ENCODE measurements at places on chromosomes 4 and X. TPM values are rescaled to one million over a fixed set of nuclear protein-coding genes. Genes with fewer than 3 reads are reported as not detected.

The BST1 gene
- 32.6 TPM for total RNA-seq

The XAGE2 gene
- total RNA-seq = not detected

The TECRL gene
- total RNA-seq = not detected

The HSD17B10 gene
- 47.9 TPM for total RNA-seq

The ASB9 gene
- total RNA-seq = not detected

The NXF2 gene
- total RNA-seq = not detected

The ENPP6 gene
- total RNA-seq = not detected

The PHKA2 gene
- total RNA-seq = 9.1 TPM

The PPBP gene
- total RNA-seq = not detected

The FRG2 gene
- not detected for total RNA-seq

The SCML1 gene
- total RNA-seq = 6.6 TPM

The SHROOM2 gene
- 0.22 TPM for total RNA-seq

The USP26 gene
- total RNA-seq = not detected

The SH3TC1 gene
- 6.5 TPM for total RNA-seq

The CXorf38 gene
- 7.7 TPM for total RNA-seq

The HUWE1 gene
- 73.5 TPM for total RNA-seq

The SLC6A14 gene
- total RNA-seq = not detected

The TMPRSS11D gene
- total RNA-seq = not detected

The ZC4H2 gene
- total RNA-seq = 3.2 TPM

The CT45A1 gene
- not detected for total RNA-seq

The KDR gene
- not detected for total RNA-seq

The HPSE gene
- 1.0 TPM for total RNA-seq

The MAP3K15 gene
- total RNA-seq = not detected

The RIPPLY1 gene
- not detected for total RNA-seq

Data from GM23248 (cell line).